ENCODE measurements at places on chromosomes 7 and 10. TPM values are rescaled to one million over a fixed set of nuclear protein-coding genes. Genes with fewer than 3 reads are reported as not detected.
A peak's percentile ranks its signal among the peaks of the same experiment; 100 is the strongest.

Gene CBLL1
- total RNA-seq, result 25.2 TPM

Gene FEZF1
- 0.18 TPM for total RNA-seq

Gene PON1
- total RNA-seq, result 0.20 TPM

Gene ZNF804B
- not detected for total RNA-seq

Gene TAS2R5
- total RNA-seq, result 6.8 TPM

Gene XRCC2
- 2.9 TPM for total RNA-seq

Gene HMX2
- total RNA-seq, result not detected

Gene SERPINE1
- total RNA-seq, result 18.6 TPM

DNA sequence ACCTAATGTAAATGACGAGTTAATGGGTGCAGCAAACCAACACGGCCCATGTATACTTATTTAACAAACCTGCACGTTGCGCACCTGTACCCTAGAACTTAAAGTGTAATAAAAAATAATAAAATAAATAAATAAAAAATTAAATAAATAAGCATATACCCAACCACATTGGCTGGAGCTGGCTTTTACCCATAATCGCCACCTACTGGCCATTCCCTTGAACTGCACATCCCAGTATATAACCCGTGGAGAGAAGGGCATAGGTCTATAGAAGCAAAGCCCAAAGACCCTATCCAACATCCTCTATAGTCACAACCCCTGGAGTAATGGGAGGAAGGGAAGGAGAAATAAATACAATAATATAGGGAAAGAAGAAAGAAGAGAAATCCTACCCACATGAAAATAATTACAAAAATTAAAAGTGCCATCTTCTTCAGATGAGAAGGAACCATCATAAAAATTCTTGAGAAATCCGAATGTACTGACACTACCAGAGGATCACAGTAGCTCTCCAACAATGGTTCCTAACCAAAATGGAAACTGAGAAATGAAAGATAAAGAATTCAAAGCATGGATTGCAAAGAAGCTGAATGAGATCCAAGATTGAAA, 65.6 kb downstream of the TWIST1 start:
- H3K27me3 ChIP-seq, result no peaks in the 10 kb centered on the region
- H3K4me1 ChIP-seq, result no peaks in the 10 kb centered on the region
- no peak overlapping the region for H3K27ac ChIP-seq

DNA sequence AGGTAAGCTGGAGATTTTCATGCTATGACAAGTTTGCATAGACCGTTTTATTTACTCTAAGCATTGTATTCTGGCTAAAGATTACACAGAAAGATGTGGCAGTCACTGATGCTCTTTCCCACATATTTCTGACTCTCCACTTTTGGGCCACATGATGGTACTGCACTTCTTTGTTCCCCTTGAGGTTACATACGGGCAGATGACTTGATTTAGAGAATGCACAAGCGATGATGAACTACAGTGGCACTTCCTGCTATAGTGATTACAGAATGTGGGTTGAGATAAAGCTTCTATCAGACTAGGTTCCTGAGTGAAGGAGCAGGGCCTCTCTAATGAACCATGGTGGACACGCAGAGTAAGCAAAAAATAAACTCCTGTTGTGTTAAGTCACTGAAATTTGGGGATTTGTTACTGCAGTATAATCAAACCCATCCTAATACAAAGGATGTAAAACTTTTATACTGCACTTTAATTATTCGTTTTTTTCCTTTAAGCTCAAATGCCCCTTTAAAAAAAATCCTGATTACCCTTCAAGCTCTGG, 177.9 kb downstream of the TAX1BP1 start:
- H3K27ac ChIP-seq, result no peak overlapping the region
- no peak overlapping the region for H3K4me3 ChIP-seq
- DNase-seq, result no peak
- no peaks in the 10 kb centered on the region for H3K27me3 ChIP-seq

DNA sequence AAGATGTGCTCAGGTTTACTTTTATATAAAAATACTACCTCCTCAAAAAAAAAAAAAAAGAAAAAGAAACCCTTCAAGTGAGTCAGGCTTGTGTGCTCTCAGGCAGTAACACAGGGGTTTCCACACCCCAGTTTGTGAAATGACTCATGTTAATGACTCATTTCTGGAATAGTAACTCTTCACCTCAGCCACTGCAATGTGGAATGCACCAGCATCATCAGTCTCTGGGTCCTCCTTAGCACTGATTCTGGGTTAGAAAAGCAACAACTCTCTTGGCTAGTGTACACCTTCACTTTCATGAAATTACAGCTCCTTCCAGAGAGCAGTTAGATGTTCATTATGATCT, 110.6 kb downstream of the EMX2 start:
- no peak overlapping the region for H3K27ac ChIP-seq
- no peak for DNase-seq
- H3K4me1 ChIP-seq, result no peaks in the 10 kb centered on the region
- no peaks in the 10 kb centered on the region for H3K36me3 ChIP-seq

- H3K4me3 ChIP-seq, result no peak overlapping the region
- no peaks in the 10 kb centered on the region for H3K27me3 ChIP-seq
- H3K27ac ChIP-seq, result no peak overlapping the region
- no peak for DNase-seq
- H3K4me1 ChIP-seq, result no peaks in the 10 kb centered on the region
Observed at GRCh38 chr10:106947643-106948042, 216.9 kb downstream of the SORCS1 start.

DNA sequence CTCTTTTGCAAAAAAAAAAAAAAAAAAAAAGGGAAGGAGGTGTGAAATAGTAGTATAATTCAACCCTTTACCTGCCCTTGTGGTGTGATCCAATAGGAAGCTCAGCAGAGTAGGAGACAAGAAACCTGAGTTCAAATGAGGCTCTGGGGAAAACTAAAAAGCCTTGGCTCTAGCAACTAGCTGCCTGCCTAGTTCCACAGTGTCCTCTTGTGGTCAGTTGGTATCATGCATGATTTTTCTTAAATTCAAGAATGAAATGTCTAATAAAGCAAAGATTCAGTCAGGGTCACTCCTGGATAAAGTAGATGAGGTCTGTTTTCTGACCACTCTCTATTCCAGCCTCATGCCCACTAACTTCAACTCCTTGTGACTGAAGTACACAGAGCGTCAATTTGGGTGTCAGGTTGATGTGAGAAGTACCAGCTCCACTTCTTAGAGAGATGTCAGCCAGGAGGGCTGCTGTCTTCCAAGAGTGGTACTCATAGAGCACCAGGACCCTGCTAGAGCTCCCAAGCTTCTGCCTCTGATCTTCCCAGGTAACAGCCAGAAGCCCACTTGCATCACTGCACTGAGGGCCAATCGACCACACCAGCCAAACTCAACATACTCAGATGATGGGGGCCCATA, 10.5 kb downstream of the LSM5 start:
- H3K27ac ChIP-seq, result no peak overlapping the region
- H3K4me3 ChIP-seq, result no peak overlapping the region
- H3K36me3 ChIP-seq, result no peaks in the 10 kb centered on the region
- DNase-seq, result no peak

DNA sequence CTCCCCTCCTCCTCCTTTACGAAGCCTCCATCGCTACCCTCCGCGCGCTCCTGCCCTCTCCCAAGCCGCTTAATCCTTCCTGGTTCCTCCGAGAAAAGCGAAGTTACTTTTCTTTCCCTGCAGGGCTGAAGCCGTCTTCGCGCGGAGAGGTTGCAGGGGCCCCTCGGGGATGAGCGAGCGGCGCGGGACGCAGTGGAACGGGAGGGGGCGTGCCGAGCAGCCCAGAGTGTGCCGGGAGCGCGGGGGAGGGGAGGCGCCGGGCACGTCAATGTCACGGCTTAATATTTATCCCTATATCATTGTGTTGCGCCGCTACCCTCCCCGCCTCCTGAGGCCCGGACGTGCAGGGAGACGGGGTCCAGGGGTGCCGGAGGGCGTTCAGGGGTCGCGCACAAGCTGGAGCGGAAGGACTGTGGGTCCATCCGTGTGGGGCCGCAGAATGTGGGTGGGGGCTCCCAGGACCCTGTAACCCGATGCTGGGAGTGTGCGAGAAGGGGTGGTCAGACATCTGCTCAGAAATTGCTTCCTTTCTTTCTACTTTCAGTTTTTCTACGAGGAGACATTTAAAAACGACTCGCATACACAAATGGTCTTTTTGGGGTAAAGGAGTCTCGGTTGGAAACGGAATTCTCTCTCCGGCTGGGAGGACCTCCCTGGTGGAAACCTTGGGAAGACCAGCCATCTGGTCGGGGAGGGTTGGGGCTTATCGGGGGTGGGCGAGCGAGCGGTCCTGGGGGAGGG, 2.4 kb downstream of the CDK6 start:
- peak overlapping the region; percentile 82 for H3K4me3 ChIP-seq
- no peaks in the 10 kb centered on the region for H3K27me3 ChIP-seq
- peak; percentile 96 for DNase-seq

GRCh38 chr10:107033799-107034422, 130.6 kb downstream of the SORCS1 start:
- no peak overlapping the region for H3K4me3 ChIP-seq
- no peaks in the 10 kb centered on the region for H3K36me3 ChIP-seq
- H3K27ac ChIP-seq, result no peak overlapping the region
- H3K27me3 ChIP-seq, result no peaks in the 10 kb centered on the region
- H3K4me1 ChIP-seq, result no peaks in the 10 kb centered on the region

DNA sequence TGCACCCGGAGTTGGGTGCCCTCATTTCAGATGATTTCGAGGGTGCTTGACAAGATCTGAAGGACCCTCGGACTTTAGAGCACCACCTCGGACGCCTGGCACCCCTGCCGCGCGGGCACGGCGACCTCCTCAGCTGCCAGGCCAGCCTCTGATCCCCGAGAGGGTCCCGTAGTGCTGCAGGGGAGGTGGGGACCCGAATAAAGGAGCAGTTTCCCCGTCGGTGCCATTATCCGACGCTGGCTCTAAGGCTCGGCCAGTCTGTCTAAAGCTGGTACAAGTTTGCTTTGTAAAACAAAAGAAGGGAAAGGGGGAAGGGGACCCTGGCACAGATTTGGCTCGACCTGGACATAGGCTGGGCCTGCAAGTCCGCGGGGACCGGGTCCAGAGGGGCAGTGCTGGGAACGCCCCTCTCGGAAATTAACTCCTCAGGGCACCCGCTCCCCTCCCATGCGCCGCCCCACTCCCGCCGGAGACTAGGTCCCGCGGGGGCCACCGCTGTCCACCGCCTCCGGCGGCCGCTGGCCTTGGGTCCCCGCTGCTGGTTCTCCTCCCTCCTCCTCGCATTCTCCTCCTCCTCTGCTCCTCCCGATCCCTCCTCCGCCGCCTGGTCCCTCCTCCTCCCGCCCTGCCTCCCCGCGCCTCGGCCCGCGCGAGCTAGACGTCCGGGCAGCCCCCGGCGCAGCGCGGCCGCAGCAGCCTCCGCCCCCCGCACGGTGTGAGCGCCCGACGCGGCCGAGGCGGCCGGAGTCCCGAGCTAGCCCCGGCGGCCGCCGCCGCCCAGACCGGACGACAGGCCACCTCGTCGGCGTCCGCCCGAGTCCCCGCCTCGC, at the start of gene EGFR:
EGFR (plus strand) TSS at position 657 of the 830 bp plus-strand sequence. CDS start 261 bp downstream, outside the sequence.
- H3K4me3 ChIP-seq, result peak within 1 kb of the TSS; percentile 89
- peak within 1 kb of the TSS; percentile 96 for H3K27ac ChIP-seq
- no peaks in the 10 kb centered on the region for H3K36me3 ChIP-seq

DNA sequence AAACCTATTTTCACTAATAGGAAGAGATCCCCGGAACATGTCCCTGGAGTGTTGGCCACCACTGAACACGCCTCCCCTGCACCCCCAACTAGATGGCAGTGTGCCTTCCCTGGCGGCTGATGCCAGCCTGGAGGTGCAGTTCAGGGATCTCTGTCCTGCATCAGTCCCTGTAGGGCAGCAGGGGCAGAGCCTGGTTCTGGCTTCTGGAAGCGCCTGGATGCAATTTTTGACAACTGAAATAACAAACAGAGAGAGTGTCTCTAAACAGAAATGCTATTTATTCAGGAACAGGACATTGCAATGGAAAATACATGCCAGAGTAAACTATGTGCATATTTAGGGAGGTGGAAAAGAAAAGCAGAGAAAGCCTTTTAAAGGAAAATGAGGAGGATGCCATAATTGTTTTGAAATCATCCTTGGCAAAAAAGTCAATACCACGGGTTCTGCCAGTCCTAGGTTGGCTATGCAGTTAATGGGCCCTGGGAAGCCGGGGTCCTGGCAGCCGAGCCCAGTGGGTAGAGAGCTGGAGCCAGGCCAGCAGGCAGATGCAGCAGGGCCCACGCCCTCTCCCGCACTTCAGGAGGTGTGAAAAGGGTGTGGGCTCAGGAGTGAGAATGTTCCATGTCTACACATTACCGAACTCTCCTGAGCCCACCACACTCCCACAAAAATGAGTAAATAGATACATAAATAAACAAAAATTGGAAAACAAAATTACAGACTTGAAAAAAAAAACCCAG, 18.5 kb downstream of the ANTXRL start:
- H3K4me3 ChIP-seq, result no peak overlapping the region
- no peak overlapping the region for H3K27ac ChIP-seq
- H3K4me1 ChIP-seq, result no peaks in the 10 kb centered on the region
- no peaks in the 10 kb centered on the region for H3K27me3 ChIP-seq

DNA sequence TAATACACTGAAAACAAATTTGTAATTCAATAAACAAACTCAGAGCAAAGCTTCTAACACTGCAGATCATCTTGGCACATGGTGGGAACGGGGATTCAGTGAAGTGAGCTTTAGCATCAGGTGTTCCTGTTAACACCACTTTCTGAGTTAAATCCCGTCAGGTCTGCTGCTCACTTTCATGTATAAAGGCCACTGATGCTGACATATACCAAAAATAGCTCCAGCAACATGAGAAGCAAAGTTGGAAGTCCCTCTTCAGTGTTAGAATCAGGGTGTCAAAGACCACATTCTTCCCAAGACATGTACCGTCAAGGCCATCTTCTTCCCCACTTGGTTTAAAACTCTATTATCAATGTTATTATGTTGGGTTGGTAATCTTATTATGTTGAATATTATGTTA, 11.7 kb upstream of the CACNA2D1 start:
- no peaks in the 10 kb centered on the region for H3K4me1 ChIP-seq
- no peak for DNase-seq
- no peaks in the 10 kb centered on the region for H3K36me3 ChIP-seq
- H3K4me3 ChIP-seq, result no peak overlapping the region
- no peak overlapping the region for H3K27ac ChIP-seq

- H3K27ac ChIP-seq, result no peak overlapping the region
- H3K4me1 ChIP-seq, result no peaks in the 10 kb centered on the region
- DNase-seq, result no peak
- H3K27me3 ChIP-seq, result no peaks in the 10 kb centered on the region
- no peak overlapping the region for H3K4me3 ChIP-seq
- H3K36me3 ChIP-seq, result peaks cover 11% of the 10 kb centered on the region
Observed at GRCh38 chr10:92031580-92031979, 108.0 kb downstream of the BTAF1 start.

DNA sequence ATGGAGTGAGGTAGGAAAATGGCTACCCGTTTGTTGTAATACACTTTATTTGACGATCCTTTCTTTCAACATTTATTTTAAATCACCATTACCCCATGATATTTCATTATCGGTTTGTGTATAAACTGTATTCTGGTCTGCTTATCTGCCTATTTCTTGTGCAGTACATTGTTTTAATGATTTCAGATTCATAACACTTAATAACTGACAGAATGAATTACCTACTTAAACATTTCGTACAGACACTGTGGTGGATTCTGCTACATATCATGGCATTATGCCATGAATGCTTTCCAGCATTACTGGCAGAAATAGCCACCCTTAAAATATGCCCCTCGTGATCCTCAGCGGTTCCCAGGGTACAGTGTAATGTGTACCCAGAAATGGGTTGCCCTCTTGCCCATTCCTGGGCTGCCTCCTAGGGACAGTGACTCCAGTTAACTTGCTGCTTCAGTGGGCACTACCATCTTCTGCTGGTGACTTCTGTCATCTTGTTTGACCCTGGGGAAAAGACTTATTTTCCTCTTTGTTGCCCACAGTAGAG, 74.5 kb downstream of the C1GALT1 start:
- peaks cover 4% of the 10 kb centered on the region for H3K36me3 ChIP-seq
- H3K27ac ChIP-seq, result peak overlapping the region; percentile 40
- no peak overlapping the region for H3K4me3 ChIP-seq
- H3K27me3 ChIP-seq, result no peaks in the 10 kb centered on the region

Data from lung (tissue), 17 donors.